ENCODE measurements at places on chromosomes 1 and 21.

GRCh38 chr1:238608144-238608543 is 717.4 kb upstream of the ZP4 start:
- no peak for DNase-seq

DNA sequence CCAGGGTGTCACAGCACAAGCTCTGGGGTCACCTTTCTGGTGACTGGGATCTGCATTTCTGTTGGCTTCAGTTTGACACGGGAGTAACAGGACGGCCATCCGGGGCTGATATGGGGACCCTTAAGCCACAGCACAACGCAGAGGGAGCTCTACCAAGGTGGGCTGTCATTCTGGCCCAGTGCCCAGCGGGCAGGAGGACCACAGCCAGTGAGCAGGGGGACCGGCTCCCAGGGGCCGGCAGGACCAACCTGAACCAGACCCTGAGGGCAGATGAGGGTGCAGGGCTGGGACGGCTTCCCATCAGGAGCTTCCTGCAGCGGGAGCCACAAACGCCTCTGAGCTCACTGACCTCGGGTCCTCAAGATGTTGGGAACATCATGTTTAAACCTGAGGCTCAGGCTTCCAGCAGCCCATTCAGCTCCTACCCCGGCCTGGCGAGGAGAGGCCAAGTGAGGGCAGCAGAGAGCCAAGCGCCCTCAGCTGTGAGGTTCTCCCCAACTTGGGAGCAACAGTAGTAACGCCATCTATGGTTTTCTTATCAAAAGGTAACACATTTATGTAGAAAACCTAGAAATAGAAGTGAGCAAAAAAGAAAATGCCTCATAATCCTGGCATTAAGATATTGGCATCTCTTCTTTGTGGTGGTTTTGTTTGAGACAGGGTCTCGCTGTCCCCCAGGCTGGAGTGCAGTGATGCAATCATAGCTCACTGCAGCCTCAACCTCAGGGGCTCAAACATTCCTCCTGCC is 26.8 kb downstream of the TMEM201 start:
- peak; percentile 57 for DNase-seq

DNA sequence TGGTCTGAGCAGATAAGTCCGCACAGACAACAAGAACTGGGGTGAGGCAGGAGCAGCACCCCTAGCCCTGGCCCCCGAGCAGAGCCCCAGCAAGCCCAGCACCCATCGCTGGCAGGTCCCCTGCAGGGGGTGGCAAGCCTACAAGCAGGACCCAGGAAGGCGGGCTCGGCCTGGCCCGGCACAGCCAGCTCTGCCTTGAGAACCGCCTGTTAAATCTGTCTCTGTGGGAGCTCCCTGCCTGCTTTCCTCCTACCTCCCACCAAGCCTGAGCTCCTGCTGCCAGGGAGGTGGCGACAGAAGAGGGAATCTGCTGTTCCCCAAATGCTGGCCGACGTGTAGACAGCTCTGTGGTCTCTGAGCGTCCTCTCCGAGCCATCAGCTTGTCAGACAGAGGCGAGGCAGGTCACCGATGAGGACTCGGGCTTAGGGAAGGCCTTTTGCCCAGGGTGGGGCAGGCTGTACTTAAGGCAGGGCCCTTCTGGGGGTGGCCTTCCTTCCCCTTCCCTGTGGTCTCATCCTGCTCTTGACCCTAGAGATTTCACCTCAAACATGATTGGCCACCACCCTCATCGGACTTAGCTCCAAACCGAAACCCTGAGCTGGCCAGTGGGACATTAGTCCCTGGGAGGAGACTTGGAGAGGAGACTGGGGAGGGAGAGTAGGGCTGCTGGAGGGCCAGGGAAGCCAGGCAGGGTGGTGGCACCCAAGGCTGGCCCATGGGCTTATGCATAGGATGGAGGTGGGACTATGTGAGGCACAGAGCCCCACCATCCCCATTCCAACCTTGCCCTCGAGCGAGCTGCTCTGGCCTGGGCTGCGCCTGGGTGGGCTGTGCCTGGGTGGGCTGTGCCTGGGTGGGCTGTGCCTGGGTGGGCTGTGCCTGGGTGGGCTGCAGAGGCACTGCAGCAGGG is 7.7 kb downstream of the SELENON start:
- DNase-seq: no peak

DNA sequence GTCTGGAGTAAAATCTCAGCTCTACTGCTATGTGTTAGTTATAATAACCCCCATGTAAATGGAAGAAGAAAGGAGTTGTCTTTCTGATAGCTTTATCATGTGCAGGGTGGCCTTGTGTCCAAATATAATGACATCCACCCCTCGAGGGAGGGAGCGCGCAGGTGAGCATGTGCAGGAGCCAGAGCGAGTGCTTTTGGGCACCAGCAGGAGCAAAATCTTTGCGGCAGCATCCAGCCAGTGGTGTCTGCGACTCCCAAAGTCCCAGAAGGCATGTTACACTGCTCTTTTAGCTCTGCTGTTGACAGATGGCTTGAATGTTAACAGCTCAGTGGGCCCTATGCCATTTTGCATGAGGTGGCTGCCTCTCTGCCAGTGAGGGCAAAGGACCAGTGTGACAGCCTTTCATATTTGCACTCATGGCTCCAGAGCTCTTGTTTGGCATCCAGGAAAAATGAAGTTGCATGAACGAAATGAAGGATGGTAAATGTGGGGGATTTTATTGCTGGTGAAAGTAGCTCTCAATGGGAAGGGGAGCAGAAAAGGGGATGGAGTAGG is 146.7 kb downstream of the HMCN1 start:
- no peak for DNase-seq

DNA sequence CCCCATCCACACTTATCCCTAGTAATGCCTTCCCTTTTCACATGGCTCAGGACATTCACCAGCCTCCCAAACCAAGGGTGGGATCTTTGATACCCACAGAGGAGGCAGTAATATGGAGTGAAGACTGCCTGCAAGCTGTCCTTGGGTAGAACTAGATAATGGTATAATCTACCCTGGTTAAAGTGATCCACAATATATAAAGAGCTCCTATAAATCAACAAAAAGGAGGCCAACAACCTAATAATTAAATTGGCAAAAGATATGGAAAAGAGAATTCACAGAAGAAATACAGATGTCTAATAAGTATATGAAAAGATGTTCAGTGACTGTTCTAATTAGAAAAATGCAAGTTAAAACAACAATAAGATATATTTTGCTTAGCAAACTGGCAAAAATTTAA is 30.7 kb upstream of the SPOCD1 start:
- DNase-seq: no peak

GRCh38 chr1:167860231-167860923 is 53.6 kb downstream of the ADCY10 start:
- DNase-seq: no peak

- no peak for DNase-seq
These were observed 185.5 kb upstream of the C1orf174 start for GRCh38 chr1:4085546-4085945.
